Ecto neural progenitor cell (in vitro differentiated cells): ENCODE measurements at places on chromosomes 5 and 9.

DNA sequence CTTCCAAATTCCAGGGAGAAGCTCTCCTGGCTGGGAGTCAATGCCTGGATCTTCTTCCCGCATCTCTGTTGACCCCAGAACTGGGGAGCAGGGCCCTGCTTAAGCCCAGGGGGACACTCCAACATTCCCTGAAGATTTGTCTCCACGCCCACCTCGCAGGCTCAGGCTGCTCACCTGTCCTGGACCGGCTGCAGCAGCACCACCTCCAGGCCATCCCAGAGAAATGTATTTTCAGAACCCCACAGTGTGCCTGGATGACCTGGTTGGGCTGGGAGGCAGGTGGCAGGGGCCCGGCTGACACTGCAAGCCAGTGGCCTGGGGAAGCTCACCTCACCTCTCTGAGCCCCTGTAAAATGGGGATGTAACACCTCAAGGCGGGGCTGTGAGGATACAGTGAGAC is 27.1 kb upstream of the ZBTB43 start:
- no peak for DNase-seq

DNA sequence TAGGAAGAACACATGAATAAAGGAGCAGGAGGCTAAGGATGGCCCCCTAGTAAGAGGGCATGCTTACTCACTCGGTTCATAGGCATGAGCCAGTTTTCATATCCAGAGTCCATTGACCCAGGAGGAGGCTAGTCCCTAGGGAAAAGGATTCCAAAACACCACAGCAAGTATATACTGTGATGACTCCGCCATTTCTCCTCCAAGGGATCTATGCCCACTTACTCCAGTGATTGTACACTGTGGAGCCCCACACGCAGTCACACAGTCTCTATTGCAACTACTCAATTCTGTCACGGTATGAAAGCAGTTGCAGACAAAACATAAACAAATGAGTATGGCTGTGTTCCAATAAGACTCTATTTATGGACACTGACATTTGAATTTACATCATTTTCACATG is 117.7 kb upstream of the ALDH1B1 start:
- DNase-seq: no peak

GRCh38 chr9:100426530-100427365 is at the start of gene MSANTD3:
Gene MSANTD3, plus strand, starts transcription at chr9:100427143. Its CDS starts 14,796 bp downstream, at chr9:100441939.
- peak; percentile 76 for DNase-seq

DNA sequence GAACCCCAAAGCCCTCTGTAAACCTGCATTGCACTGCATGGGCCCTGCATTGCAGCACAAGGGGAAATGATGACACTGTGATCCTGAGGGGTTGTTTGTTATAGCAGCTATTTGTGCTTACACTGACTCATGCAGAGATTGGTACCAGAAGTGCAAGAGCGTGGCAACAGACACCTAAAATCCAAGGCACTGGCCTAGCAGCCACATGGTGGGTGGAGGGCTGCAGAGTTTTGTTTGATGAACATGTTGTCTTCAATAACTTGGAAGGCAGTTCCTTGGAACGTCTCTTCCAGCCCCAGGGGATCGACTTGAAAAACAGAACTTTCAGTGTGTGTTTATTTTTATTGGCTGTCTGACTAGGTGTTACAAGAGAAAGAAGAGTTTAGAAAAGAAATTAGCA is 14.5 kb downstream of the FCN2 start:
- DNase-seq: no peak

- no peak for DNase-seq
Measured at GRCh38 chr9:2411459-2412215, 209.9 kb upstream of the VLDLR start.

DNA sequence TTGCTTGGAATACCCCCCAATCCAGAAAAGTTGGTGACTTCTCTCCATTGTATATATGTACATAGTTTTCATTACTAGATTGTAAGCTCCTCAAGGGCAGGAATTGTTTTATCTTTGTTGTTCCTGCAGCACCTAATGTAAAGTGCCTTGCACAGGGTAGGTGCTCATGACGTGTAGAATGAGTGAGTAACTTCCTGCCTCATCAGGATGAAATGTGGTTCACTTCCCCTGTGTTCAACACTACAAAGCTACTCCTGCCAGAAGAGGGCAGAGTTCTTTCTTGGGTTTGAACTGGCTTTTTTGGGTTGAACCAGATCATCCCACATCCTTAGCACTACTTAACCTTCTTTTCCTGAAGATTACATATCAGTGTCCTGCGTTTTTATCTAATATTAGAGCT is 23.9 kb downstream of the GTF3C4 start:
- no peak for DNase-seq

- DNase-seq: no peak
Measured at GRCh38 chr9:85521371-85522197, 220.2 kb downstream of the AGTPBP1 start.
